Sciatic nerve (tissue), 2 donors: ENCODE measurements at places on chromosomes 11 and 22. TPM values are rescaled to one million over a fixed set of nuclear protein-coding genes. Genes with fewer than 3 reads are reported as not detected.
A peak's percentile ranks its signal among the peaks of the same experiment; 100 is the strongest.

The CNTN5 gene
- total RNA-seq = not detected

GRCh38 chr11:34978236-34979191 lies 62.1 kb downstream of the PDHX start:
- no peak for DNase-seq

DNA sequence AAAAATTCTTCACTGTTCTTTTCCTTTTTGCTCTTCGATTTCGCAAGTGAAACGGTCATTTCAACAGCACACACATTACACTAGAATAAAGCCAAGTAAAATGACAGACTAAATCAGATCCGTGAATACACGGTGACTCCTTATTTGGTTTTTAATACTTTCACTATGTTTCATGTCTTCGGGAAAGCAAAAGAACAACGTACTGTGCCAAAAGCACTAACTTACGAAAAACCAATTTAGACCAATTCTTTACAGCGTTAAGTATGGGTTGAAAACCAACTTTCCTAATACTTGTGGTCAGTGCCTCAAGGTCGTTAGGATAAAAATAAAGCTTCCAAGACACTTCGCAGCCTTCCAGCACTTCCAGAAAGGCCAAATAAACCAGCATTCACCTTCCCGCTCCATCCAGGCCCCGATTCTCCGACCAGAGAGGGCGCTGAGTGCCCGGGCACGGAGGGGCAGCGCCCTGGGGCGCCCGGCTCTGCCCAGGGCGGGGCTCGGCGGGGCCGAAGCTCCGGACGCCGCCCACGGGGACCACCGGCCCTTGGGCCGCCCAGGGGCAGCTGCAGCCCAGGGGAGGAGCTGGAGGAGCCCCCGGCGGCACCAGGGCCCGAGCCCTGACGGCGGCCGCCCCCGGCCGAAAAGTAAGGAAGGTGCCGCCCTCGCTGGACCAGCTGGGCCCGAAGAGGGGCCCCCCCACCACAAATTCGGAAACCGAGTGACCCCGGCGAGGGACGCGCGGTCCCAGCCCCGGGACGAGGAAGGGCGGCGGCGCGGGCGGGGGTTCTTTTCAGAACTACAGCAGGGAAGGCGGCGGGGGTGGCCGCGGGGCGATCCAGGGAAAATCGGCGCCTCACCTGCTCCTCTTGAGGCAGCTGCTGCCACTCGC lies 499 bp downstream of the ATL3 start:
- peak; percentile 76 for DNase-seq

- no peak for DNase-seq
These were observed 1.8 kb upstream of the SERPIND1 start for GRCh38 chr22:20771918-20772625.

The NRGN gene
- 6.2 TPM for total RNA-seq
